ENCODE measurements at places on chromosomes 16 and 17.

GRCh38 chr16:53413864-53414263, 20.4 kb upstream of the RBL2 start:
- no peak for DNase-seq

GRCh38 chr17:80618304-80618703, 73.7 kb downstream of the RPTOR start:
- no peak for DNase-seq

- no peak for DNase-seq
Measured at GRCh38 chr17:65230040-65230439, 92.9 kb downstream of the RGS9 start.

- DNase-seq: no peak
Measured at GRCh38 chr16:57374067-57374534, 1.8 kb downstream of the CX3CL1 start.

- DNase-seq: no peak
Measured at GRCh38 chr16:84048871-84049270, 6.3 kb upstream of the SLC38A8 start.

DNA sequence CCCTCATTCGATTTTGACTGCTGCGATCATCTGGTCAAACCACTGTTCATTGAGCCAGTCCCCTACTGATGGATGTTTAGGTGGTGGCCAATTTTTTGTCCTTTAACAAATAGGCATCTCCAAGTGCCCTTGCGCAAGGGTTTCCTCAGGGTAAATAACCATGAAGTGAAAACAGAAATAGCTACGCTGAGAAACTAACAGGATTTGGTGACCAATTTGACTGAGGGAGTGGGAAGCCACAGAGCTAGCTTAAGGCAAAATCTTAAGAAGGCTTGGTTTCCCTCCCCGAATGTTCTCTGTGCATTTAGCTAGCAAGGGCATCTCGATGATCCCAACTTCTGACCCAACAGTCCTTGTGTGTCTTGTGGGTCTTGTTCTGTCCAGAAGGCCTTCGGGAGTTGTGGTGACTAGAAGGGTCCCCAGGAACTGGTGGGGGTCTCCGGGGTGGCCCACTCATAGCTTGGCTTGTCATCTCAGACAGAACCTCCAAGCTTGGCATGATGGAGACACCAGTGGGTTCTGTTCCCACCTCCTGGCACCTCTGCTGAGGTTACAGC, 117.2 kb downstream of the SOCS1 start:
- DNase-seq: no peak

DNA sequence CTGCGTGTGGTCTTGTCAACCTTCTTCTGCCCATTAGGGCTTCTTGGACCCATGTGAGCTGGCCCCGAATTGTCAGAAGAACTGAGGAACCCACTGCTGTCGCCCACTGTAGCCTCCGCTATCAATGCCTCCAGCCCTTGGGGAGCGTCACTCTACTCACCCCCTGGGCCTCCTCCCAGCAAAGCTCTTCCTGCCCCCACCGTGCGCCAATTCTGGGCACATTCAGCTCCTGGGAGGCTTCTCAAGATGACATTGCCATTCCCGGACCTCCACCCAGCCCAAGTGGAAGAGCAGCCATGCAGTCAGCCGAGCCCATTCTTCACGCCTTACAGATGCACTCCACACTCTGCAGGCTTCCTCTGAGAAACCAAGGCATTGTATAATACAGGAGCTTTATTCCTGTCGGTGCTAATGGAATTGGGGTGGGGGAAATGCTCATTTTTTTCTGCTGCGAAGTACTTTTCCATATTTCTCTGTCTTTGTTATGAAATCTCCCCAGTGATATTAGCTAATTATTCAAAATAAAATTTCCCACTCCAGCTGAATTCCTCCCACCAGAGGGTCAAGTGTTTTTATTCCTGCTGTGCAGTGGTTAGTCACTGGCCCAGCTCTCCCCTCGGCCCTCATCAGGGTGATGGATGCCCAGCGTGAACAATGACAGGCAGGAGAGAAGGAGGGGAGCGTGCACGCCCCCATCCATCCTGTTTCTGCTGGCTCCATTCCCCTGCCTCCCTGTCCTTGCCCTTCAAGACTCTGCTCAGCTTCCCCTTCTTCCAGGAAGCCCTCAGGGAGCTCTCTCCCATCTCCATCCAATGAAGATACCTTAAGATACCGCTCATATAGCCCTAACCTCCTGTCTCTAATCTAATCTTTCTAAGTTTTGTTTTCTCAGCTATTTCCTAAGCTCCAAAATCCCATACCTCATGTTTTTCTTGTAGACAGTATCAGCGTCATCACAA, 87.7 kb downstream of the C16orf95 start:
- no peak for DNase-seq

DNA sequence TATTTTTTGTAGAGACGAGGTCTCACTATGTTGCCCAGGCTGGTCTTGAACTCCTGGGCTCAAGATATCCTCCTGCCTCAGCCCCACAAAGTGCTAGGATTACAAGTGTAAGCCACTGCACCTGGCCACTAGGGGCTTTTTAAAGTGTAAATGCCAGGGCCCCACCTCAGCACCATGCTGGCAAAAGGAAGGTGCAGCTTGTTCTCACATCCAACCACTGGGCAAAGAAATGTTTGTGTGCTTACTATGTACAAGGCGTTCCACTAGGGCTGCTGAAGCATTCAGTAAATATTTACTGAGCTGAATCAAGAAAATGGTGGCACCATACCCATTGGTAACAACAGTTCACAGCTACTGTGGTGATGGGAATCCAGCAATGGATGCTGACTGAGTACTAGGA, 22.6 kb downstream of the COG1 start:
- DNase-seq: no peak
